Hematopoietic multipotent progenitor cell treated with erythropoietin and hydrocortisone succinate and interleukin-3 and kit ligand, for 15 days (in vitro differentiated cells): ENCODE measurements at places on chromosomes 13 and 19.
A peak's percentile ranks its signal among the peaks of the same experiment; 100 is the strongest.

DNA sequence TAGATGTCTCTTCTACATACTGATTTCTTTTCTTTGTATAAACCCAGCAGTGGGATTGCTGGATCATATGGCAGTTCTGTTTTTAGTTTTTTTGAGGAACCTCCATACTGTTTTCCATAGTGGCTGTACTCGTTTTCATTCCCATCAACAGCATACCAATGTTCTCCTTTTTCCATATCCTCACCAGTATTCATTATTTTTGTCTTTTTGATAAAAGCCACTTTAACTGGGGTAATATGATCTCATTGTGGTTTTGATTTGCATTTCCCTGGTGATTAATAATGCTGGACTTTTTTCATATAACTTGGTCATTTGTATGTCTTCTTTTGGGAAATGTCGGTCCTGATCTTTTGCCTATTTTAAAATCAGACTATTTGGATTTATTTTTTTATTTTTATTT lies 108.5 kb downstream of the PAN3 start:
- no peak for DNase-seq

GRCh38 chr13:64480211-64480610 lies 2749.9 kb downstream of the PCDH9 start:
- no peak for DNase-seq

- DNase-seq: no peak
Measured at GRCh38 chr13:110186231-110186855, 120.6 kb downstream of the COL4A1 start.

GRCh38 chr19:2251106-2252054 lies 2.3 kb downstream of the AMH start:
- no peak for DNase-seq

- no peak for DNase-seq
Measured at GRCh38 chr13:33745370-33746324, 72.3 kb upstream of the RFC3 start.

GRCh38 chr19:30856376-30856775 lies 484.2 kb downstream of the ZNF536 start:
- no peak for DNase-seq

DNA sequence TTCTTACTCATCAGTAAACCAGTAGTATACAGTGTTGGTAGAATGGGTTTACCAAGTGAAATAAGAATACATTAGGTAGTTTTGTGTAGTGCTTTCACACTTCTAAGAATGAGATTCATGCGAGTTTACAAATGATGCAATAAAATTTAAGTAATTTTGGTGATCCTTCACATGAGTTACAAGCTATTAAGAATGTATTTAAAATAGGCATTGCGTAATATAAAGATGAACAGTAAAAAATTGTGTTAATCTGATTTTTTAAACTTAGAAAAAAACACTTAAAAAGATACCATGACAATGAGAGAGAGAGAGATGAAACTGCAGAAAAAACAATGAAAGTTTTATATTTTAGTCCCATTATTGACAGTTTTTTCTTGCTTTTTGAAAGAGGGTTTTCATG lies 570.5 kb downstream of the SLITRK6 start:
- DNase-seq: no peak

DNA sequence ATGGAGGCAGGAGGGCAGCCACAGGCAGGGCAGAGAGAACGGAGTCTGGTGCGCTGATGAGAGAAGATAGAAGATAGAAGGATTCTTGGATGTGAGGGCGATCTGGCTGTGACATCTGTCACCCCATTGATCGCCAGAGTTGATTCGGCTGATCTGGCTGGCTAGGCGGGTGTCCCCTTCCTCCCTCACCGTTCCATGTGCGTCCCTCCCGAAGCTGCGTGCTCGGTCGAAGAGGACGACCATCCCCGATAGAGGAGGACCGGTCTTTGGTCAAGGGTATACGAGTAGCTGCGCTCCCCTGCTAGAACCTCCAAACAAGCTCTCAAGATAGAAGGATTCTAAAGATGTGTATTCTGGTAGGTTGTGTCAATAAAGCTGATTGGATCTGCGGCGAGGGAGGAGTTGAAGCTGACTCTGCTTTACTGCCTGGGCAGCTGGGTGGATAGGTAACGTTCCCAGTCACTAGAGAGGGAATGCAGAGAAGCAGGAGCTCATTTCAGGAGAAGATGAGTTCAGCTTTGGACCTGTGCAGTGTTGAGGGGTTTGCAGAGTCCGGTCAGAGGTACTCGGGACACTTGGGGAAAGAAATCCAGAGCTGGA lies 5.1 kb downstream of the UBAC2 start:
- DNase-seq: no peak

DNA sequence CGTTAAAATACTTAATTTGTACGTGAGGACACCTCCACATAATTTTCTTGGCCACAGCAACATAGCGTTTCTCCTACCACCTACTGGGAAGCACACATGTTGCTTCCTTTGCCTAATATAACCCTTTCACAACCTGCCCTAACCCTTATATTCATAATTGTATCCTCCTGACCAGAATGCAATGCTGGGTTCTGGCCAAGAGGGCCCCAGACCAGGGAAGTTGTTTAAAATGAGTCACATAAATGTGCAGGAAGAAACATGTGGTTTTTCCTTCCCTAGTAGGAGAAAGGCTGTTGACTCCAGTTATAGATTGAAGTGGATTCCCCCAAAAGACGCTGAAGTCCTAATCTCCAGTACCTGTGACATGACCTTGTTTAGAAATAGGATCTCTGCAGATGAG lies 187.3 kb downstream of the NUFIP1 start:
- DNase-seq: no peak

DNA sequence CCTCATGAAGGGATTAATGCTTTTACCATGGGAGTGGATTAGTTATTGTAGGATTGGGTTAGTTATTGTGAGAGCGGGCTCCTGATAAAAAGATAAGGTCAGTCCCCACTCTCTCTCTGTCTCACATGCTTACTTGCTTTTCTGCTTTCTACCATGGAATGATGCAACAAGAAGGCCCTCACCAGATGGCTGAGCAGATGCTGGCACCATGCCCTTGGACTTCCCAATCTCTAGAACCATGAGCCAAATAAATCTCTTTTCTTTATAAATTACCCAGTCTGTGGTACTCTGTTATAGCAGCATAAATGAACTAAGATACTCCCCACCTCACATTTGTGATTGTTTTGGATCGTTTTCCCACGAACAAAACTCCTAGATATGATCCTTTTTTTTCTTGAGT lies 353.8 kb downstream of the DNAJC15 start:
- DNase-seq: no peak

- DNase-seq: no peak
Measured at GRCh38 chr19:5112175-5112574, 143.3 kb downstream of the KDM4B start.

DNA sequence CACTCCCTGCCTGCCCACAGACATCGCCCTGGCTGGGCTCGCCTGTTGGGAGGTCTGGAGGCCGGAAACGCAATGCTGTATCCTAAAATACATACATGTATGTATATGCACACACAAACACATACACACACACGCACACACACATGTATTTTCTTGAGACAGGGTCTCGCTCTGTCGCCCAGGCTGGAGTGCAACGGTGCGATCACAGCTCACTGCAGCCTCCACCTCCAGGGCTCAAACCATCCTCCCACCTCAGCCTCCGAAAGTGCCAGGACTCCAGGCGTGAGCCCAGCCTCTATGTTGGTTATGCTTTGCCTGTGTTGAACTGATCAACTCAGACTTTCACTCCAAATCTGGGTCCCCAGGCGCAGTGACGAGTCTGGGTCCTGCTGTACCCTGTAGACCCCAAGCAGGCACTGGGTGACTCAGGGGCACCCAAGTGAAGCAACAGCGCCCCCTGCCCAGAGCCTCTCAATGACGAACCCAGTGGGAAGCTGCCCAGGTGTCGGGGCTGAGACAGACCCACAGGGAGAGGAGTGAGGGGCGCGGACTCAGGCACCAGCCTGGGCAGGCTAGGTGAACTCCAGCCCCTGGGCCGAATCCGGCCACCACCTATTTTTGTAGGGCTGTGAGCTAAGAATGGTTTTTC lies 27.4 kb upstream of the CACTIN start:
- peak; percentile 4 for DNase-seq
